ENCODE measurements at places on chromosomes 1 and 21. TPM values are rescaled to one million over a fixed set of nuclear protein-coding genes. Genes with fewer than 3 reads are reported as not detected.

MROH9 gene
- total RNA-seq, result not detected

LIN28A gene
- not detected for total RNA-seq

HYI gene
- total RNA-seq, result 37.9 TPM

EXTL1 gene
- not detected for total RNA-seq

DENND2D gene
- 203 TPM for total RNA-seq

LINGO4 gene
- not detected for total RNA-seq

GJB5 gene
- not detected for total RNA-seq

CYYR1 gene
- not detected for total RNA-seq

ANKRD34A gene
- 1.3 TPM for total RNA-seq

ELF3 gene
- 0.55 TPM for total RNA-seq

DCST1 gene
- total RNA-seq, result not detected

FCRL1 gene
- total RNA-seq, result 0.09 TPM

RGS18 gene
- total RNA-seq, result 0.32 TPM

CR2 gene
- 0.05 TPM for total RNA-seq

OR2T11 gene
- total RNA-seq, result not detected

TNFAIP8L2 gene
- total RNA-seq, result 27.7 TPM

CYP4A22 gene
- not detected for total RNA-seq

Measured in T-helper 2 cell treated with Interferon-gamma antibody and Interleukin-4, amounts not matched to agents 100 ng/mL and 5 ng/mL, for 36 hours (primary cell).